Umbilical cord (tissue), 2 donors: ENCODE measurements at places on chromosomes 12 and 14.

- DNase-seq, result no peak
Measured at GRCh38 chr12:111409780-111410430, 4.2 kb downstream of the SH2B3 start.

- DNase-seq, result peak; percentile 23
Measured at GRCh38 chr12:64450711-64451486, 1.0 kb upstream of the TBK1 start.

DNA sequence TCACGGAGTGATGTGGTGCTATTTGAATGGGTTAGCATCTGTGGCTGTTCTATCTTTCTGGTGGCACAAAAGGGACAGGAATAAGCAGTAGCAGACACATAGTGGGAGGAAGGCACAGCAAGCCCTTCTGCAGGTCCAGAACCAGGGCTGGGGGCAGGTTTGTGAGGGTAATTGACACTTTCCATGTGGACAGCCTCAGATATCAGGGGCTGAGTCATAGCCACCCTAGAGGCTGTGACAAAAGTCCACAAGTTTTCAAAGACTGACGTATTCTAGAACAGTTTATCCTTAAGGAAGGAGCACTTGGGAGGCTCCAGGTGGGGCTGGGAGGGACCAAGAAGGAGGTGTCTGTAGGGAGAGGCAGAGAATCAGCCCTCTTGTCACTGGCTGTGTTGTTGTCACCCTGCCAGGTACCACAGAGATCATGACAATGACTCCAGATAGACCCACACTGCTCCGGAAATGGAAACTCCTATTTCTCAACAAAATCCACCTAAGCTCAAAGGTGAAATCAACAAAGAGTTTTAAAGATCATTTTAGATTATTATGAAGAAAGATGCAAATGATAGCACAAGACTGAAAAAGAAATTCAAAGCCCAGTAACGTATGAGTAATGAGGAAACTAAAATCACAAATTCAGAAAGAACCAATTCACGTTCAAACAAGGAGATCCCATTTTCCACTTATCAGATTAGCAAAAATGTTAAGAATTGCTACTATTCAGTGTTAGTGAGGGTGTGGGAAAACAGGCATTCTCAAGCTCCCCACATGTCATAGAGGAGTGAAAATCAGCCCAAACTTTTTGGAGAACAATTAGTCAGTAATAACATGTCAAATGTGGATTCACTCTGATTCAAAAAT is 48.3 kb downstream of the NFKBIA start:
- no peak for DNase-seq

DNA sequence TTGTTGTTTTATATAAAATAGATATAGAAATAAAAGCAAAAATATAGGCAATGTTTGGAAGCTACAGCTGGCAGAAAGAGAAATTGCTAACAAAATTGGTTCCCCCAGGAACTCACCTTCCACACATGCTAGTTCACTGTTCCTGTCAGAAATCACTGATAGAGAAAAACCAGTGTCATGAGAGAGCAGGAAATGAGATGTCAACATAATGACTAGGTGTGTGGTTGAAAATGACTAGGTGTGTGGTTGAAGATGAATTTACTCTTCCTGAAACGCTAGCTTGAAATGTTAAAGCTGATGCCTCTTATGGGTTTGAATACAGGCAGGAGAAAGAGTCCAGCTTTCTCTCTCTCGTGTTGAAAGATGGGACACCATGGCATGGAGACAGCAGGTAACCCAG is 216.3 kb downstream of the C12orf42 start:
- DNase-seq, result no peak

DNA sequence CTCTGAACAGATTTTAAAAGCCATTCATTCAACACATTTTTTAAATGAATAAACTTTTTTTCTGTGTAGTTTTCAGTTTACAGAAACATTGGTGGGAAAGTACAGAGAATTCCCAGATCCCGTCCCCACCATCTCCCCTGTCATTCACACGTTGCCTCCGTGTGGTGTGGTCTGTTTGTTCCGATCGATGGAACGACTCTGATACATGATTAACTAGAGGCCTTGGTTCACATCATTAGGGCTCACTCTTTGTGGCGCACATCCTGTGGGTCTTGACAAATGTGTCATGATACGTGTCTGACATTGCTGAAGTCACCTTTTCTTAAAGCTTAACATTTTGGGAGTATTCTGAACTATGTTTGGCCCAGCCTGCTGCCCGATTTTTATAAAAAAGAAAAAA is 18.5 kb downstream of the MEG3 start:
- no peak for DNase-seq

- DNase-seq, result no peak
Measured at GRCh38 chr12:93865751-93866150, 188.6 kb downstream of the CRADD start.

DNA sequence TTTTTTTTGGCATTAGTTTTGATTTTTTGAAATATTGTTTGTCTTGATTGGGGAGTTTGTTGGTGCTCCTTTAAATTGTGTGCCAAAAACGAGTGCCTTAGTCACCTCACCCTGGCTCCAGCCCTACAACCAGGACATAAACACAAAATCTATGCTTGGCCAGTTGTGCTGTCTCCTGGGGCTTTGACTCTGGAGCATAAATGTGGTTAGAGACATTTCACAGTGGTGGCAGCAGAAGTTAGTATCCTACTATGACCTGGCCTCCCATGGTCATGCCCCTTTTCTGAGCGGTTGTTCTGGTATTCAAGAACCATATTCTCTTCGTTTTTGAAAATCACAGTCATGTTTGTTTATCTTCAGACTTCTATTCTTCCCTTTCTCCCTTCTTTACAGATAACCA is 70.7 kb upstream of the PSMA6 start:
- no peak for DNase-seq

GRCh38 chr14:57038689-57039088 is 228.4 kb upstream of the OTX2 start:
- no peak for DNase-seq

DNA sequence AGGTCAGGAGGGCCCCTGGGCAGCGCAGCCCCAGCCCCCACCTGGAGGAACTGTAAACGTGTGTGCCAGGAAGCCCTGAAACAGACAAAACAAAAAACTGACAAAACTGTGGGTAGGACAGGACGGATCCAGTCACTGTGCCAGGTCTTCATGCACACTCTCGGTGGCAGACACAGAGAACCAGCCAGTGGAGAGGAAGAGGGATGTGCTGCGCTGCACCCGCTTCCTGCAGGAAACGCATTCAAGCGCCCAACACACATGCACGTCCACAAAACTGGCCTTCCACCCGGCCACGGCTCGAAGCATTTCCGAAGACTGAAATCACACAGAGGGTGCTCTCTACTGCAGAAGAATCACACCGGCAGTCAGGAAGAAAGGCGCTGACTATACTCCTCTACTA is 16.9 kb downstream of the BRF1 start:
- DNase-seq, result no peak

DNA sequence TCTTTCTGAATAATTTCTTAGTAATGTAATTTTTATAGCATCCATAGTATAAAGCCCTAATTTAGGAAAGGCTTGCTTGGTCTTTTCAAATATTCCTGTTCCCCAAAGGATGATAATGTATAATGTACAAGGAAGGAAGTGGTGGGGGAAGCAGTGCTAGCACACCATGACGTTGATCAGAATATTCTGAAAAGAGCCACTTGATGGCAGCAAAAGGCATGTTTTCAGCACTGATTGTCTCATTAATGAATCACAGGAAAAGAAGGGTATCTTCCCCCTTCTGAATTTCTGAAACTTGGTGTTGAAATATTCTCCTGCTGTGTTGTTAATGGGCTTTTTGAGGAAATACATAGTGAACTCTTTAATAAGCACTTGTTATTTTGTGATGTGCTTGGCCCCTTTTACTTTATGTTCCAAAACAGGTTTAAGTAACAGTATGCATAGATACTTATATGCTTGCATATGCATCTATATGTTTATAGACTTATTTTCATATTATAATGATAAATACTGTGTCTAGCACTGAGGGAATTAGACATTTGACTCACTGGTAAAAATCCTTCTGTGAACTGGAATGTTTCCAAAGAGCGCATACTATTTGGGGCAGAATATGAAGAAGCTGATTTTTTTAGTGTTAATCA is 122.0 kb downstream of the TMEM117 start:
- peak; percentile 69 for DNase-seq

DNA sequence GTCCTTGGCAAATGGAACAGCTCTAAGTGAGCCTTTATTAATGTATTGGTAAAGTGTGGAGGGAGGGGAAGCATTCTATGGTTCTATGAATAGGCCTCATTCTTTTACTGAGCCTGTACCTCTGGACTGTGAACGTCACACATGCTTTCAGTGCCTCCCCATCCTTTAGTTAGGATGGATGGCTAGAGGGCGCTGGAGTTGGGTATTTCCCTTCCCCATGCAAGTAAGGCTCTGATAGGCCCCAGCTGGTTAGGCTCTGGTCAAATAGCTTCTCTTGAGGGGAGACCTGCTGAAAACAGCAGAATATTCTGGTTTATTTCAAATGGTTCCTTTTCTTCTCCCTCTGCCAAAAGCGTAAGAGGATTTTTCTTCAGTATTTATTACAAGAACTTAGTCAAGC is 860.9 kb upstream of the MDGA2 start:
- DNase-seq, result no peak
